Stimulated activated CD8-positive, alpha-beta memory T cell treated with anti-CD3 and anti-CD28 coated beads, Interleukin-4, amount 100 ng/mL, for 1 hour (primary cell): ENCODE measurements at places on chromosomes 2 and 18.

DNA sequence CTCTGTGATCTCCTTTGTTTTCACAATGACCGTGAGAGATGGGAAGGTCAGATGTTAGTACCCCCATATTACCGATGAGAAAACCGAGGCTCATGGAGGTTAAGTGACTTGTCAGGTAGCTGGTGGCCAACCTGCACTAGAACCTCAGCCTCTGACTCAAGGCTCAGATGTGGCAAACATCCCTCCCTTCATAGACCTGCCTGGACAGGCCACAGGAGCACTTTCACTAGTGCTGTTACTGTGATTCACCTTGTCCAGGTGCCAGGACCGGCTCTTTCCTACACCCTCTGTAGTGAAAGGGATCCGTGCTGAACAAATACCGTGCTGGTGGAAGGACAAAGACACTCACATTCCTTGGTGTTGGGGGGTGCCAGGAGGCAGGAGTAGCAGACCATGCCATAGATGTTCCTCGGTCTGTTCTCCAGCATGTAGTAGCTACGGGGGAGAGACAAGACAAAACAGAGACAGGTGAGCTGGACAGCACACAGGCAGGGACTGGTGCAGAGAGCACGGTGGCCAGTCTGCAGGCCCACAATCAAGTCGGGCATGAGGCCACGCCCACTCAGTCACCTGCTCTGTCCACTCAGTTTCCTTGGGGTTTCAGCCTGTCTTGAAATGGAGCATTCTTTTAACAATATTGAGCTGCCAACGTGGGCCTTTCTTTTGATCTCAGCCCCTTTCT, 65.9 kb downstream of the EDAR start:
- no peak for DNase-seq

DNA sequence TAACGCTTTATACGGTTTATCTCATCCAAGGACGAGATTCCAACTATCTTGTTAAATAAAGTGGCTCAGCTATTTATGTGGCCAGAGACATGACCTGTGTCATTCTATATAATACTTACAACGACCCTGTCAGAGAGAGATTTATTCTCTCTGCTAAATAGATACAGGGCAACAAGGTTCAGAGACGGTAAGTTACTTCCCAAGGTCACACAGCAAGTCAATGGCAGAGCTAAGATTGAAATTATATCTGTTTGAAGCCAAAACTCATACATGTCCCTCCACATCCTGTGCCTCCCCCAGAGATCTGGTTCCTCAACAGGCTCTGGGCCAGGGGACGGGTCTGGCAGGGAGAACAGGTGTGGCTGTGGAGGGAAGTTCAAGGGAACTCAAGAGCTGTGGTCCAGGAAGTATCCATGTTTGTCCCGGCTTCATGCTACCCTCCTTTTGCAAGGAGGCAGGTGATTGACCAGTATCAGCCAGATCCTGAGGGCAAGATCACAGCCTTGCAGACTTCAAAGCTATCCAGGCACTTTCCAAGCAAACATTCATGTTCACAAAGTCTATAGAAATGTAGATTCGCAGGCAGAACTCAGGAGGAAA, 99.8 kb downstream of the CAPN13 start:
- DNase-seq = no peak

DNA sequence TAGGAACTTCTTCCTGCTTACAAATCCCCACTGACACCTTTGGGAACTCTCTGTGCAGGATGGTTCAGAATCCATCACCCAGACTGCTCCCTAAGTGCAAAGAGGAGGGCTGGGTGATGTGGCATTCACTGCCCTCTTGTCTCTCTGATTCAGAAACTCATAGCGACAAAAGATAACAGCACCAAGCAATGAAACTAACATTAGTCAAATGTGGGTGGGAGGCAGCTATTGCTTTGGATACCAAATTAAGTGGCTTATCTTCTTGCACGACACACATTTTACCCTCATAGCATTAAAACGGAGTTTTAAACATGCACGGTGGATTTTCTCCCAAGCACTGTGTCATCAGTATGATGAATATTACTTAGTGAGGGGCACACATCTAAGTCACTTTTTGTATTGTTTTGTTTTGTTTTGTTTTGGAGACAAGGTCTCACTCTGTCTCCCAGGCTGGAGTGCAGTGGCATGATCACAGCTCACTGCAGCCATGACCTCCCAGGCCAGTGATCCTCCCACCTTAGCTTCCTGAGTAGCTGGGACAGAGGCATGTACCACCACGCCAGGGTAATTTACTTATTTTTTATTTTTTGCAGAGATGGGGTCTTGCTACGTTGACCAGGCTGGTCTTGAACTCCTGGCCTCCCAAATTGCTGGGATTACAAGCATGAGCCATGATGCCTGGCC, 40.9 kb upstream of the NEB start:
- DNase-seq = no peak

GRCh38 chr2:149009576-149010461, 28.7 kb upstream of the LYPD6B start:
- DNase-seq = no peak

GRCh38 chr2:186641807-186642321, 52.0 kb upstream of the FAM171B start:
- no peak for DNase-seq

- DNase-seq = no peak
These were observed 66.5 kb downstream of the ACTR2 start for GRCh38 chr2:65294136-65294535.

GRCh38 chr18:3238742-3239141, 8.9 kb upstream of the MYL12A start:
- no peak for DNase-seq

DNA sequence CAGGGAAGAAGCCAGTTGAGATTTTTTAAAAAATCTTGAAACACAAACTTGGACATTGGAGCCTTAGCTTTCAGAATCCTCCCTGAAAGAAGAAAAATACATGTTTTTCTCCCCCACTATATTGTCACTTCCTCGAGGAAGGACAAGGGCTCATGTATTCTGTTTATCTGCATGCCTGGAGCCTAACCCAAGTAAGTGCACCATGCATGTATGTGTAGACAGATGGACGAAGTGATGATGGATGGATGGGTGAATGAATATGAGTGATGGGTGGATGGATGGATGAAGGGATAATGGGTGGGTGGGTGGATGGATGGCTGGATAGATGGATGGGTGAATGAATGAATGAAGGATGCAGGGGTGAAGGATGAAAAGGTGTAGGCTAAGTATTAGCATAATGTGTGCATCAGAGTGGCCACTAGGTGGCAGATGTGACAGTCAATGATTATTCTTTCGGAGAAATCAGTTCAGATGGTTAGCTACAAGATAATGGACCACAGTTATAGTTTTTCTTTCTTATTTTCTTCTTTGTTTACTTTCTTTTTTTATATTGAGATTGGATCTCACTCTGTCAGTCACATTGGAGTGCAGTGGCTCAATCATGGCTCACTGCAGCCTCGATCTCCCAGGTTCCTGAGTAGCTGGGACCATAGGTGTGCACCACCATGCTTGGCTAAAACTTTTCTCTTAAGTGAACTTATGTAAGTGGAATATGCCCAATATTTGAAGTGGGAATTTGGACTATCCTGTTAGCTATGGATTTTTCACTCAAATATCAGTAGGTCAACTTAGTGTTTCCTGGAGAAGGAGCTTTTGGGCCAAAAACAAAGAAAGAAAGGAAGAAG, 18.5 kb upstream of the CCDC93 start:
- no peak for DNase-seq
